ENCODE measurements at places on chromosomes 6 and 20. TPM values are rescaled to one million over a fixed set of nuclear protein-coding genes. Genes with fewer than 3 reads are reported as not detected.

DNA sequence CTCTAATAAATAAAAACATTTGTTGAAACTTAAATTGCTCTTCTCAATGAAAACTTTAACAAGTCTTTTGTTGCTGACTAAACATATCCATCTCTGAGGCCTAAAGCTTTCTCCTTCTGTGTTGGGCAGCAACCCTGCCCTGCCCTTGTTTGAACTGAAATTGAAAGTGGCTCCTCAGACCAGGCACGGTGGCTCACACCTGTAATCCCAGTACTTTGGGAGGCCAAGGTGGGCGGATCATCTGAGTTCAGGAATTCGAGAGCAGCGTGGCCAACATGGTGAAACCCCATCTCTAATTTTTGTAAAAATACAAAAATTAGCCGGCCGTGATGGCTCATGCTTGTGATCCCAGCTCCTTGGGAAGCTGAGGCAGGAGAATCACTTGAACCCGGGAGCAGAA lies 29.2 kb upstream of the GNRH2 start:
- DNase-seq = no peak

- no peak for DNase-seq
Observed at GRCh38 chr6:73282871-73283270, 19.9 kb upstream of the KHDC1 start.

DNA sequence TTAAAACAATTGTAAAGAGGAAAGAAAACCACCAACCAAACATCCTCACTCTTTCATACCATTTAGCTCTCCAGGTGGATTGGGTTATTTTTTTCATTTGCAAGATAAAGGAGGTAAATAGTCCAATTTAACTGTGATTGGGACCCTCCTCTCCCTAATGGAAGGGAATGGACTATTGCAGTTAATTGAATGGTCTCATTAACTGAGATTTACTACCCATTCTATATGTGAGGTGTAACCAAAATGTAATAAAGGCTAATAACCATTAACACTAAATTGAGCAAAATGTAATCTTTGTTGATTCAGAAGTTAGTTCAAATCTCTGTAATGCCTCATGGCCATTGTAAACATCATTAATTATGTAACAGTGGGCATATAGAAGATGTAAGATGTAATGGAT lies 105.0 kb downstream of the KLHL32 start:
- no peak for DNase-seq

- no peak for DNase-seq
Observed at GRCh38 chr6:168284187-168284586, 35.4 kb downstream of the DACT2 start.

DNA sequence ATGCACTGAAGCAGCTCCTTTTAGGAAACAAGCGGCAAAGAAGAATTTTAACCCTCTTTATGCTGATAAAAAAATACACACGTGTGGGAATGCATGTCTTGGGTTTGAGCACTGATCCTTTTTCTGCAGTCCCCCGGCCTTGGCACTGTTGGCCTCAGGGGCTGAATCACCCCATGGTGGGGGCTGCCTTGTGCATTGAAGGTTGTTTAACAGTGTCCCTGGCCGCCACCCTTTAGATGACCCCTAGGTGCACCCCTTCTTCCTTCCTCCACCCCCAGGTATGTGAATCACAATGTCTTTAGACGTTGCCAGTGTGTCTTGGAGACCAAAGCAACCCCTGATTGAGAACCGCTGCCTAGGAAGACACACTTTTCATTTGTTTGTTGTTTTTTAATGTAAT lies 190.7 kb downstream of the CDH4 start:
- no peak for DNase-seq

DNA sequence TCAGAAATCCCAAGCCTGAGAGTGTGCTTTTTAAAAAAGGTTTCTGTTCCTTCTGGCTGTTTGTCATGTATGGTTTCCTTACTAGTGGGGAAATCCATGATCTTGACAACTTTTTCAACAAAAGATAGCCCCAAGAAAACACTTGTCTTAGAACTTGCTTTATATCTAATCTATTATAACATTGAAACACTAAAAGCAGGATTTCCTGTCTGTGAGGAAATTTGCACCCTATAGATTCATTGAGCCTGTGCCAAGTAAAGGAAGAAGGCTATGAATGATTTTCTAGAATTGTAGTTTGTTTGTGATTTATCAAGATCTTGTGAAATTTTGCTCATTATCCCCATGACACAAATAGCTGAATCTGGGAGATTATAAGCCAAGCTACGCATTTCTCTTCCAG lies 238.6 kb upstream of the RIN2 start:
- DNase-seq = no peak

The STX7 gene
- 49.7 TPM for polyA plus RNA-seq

DNA sequence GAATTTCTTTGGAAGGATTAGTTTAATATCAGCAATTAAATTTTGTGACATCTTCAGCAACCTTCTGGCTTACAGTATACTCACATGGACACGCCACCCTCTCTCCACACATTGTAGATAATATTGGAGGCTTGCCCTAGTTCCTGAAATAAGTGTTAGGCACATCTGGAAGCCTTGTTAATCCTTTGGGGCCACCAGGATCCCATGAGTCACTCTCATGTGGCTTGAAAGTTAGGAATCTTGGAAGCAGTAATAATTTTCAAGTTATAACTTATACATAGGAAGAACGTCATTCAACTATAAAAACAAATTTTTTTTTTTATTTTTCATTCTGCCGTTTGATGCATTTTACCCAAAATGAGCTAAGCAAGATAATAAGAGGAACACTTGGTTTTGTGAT lies 20.5 kb downstream of the LAMA4 start:
- no peak for DNase-seq

- DNase-seq = no peak
Observed at GRCh38 chr6:21208081-21208795, 385.3 kb upstream of the SOX4 start.

DNA sequence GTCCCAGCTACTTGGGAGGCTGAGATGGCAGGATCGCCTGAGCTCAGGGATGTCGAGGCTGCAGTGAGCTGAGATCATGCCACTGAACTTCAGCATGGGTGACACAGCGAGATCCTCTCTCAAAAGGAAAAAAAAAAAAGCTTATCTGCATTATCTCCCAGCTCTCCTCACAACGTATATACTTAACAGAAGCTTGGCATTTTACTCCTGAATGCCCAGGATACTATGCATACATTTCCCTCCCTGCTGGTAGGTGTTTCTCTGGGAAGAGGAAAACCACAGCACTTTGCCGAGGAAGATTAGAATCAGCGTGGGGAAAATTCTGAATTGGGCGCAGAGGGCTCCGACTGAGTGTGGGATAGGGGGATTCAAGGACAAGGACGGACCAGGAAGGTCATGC lies 800.6 kb downstream of the DHX35 start:
- DNase-seq = no peak

DNA sequence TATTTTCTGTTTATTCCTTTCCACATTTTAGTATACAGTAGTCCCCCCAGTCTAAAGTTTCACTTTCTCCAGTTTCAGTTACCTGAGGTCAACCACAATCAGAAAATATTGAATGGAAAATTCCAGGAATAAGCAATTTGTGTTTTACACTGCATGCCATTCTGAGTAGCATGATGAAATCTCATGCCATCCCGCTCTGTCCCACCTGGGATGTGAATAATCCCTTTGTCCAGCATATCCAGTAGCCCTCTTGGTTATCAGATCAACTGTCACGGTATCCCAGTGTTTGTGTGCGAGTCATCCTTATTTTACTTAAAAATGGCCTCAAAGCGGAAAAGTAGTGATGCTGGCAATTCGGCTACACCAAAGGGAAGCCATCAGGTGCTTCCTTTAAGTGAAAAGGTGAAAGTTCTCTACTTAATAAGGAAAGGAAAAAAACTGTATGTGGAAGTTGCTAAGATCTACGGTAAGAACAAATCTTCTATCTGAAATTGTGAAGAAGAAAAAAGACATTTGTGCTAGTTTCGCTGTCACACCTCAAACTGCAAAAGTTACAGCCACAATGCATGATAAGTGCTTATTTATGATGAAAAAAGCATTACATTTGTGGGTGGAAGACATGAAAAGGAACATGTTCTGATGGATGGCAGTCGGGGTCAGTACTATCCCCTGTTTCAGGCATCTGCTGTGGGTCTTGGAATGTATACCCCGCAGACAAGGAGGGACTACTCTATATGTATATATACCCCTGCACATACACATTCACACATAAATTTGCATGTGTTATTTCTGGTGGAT lies 11.3 kb downstream of the NOX3 start:
- no peak for DNase-seq

DNA sequence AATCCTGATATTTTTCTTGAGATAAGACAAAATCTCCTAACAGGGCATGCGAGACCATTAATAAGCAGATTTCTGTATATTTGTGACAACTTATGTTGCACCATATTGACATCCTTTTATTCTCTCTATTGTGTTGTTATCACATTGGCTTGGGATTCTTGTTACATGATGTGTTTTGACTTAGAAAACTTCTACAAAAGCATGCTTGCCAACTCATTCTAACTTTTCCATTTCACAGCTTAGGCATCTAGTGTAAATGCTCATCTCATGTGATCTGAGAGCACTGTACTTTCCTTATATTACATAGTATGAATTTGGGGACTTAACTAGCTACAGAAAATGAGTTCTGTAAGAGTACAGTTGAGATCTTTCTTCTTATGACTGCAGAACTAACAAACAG lies 1040.7 kb upstream of the ADGRB3 start:
- no peak for DNase-seq

DNA sequence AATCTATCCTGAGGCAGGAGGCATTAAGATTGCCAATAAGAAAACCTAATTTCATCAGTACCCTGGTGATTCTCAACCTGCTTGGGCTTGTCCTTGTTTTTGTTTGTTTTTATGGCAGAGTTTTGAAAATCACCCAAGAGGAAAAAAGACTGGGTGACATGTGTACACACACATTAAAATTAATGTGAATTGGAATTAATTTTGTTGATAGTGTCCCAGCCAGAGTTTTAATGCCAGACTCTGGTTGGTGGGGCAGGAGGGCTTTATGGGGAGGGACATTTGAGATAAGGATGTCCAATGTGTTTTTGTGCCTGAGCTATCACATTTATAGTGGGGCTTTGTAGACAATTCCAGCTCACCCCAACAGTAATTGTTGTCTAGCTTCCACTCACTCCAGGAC lies 184.6 kb downstream of the ID4 start:
- no peak for DNase-seq

DNA sequence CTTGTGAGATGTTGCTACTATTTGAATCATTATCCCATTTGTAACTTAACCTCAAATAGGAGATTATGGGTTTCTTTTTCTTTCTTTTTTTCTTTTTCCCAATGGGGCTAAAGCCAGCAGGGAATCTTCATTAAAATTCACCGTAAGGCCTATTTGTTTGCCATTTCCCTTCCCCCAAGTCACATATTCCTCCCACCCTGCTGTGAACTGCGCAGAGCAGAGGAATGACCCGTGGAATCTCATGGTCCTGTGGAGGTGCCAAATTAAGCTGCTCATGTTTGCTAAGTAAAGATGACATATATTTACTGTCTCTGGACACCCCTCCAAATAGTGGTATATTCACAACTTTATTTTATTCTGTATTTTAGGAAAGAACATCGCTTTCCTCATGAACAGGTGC lies 699.3 kb downstream of the RNF144B start:
- DNase-seq = no peak

The TBX18 gene
- 0.01 TPM for polyA plus RNA-seq

GRCh38 chr20:5265662-5265985 lies 51.1 kb downstream of the PROKR2 start:
- DNase-seq = no peak

The CCN6 gene
- polyA plus RNA-seq = not detected

The DEF6 gene
- 91.1 TPM for polyA plus RNA-seq

DNA sequence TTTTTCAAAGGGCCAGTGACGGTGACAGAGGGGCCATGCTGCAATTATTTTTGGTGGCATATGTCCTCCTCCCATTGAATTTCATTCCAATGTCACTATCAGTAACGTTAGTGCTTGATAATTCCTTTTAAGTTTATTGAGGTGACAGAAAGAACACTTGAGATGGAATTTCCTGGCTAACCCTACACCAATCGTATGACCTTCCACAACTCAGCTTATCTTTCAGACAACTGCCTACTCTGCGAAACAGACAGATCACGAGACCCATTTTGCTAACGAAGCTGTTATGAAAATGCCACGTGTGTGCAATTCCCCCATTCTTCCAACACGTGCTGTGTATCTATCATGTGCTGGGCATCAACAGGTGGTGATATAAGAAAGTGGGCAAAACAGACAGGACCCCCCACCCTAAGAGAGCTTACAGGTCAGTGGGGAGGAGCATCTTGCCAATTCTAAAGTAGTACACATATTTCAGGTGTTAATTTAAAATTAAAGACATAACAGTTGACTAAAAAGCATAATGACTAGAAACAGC lies 113.0 kb downstream of the IRF4 start:
- no peak for DNase-seq

DNA sequence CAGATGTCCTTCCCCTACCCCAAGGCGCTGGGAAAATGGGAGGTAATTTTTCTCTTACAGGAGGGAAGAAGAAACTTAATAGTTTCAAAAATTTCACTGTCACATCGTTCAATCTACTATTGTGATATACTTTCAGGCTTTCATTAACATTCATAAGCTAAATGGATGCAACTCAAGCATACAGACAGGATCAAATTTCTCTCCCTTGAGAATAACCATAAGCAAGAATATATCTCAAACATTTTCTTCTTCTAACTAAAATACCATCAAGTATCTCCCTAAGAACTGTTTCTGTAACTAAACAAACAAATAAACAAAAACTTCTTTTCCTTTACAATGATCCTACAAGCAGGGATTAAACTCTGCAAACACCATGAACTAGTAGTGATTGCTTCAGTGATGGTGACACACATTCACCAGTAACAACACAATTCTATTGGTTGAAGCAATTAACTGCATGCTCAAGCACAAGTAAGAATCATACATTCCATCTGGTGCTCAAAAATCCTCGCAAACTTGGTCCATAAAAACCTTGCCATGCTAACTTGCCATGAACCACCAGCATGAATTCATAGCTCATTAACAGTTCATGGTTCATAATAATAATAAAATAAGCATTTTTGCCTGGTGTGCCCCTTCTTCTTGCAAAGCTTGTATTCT lies 183.8 kb downstream of the PTPRK start:
- DNase-seq = no peak

The SLC35F1 gene
- not detected for polyA plus RNA-seq

- no peak for DNase-seq
Observed at GRCh38 chr6:137487181-137487868, 6.9 kb downstream of the OLIG3 start.

DNA sequence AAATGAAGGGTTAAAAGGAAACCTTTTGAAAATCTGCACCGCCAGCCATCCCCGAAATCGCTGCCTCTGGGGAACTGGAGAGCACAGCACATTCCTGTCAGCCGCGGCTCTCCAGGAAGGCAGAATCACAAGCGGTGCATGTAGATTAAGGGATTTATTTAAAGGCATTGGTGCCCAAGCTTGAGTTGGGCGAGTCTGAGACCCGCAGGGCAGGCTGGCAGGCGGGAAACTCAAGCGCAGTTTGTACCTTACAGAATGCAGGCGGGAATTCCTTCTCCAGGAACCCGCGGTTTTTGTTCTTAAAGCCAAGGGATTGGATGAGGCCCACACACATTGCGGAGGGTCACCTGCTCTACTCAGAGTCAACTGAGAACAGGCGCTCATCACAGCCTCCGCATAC lies 10.8 kb downstream of the GPR31 start:
- no peak for DNase-seq

The RNF144B gene
- 27.9 TPM for polyA plus RNA-seq

- no peak for DNase-seq
Observed at GRCh38 chr6:46099952-46100351, 29.8 kb upstream of the ENPP4 start.
